ENCODE measurements at places on chromosomes 16 and 17. TPM values are rescaled to one million over a fixed set of nuclear protein-coding genes. Genes with fewer than 3 reads are reported as not detected.

The SHMT1 gene
- total RNA-seq, result 3.1 TPM

The IKZF3 gene
- total RNA-seq, result 47.5 TPM

The CD300LB gene
- total RNA-seq, result 44.3 TPM

The HLF gene
- total RNA-seq, result 1.7 TPM

The HIGD1B gene
- not detected for total RNA-seq

The WNT3 gene
- total RNA-seq, result 0.10 TPM

The RSKR gene
- total RNA-seq, result 4.9 TPM

The CCL8 gene
- not detected for total RNA-seq

The TPPP3 gene
- total RNA-seq, result 5.6 TPM

The ARHGAP44 gene
- total RNA-seq, result not detected

The KLHL10 gene
- not detected for total RNA-seq

The MPO gene
- total RNA-seq, result 0.42 TPM

The MRPL28 gene
- 19.9 TPM for total RNA-seq

The ZPBP2 gene
- total RNA-seq, result not detected

The CHP2 gene
- total RNA-seq, result 0.10 TPM

The GALK1 gene
- 8.8 TPM for total RNA-seq

The SBK1 gene
- total RNA-seq, result 3.7 TPM

The CACNA1G gene
- under 0.01 TPM for total RNA-seq

The KRT37 gene
- not detected for total RNA-seq

The COG7 gene
- 8.0 TPM for total RNA-seq

The TLCD2 gene
- total RNA-seq, result under 0.01 TPM

The PABPN1L gene
- total RNA-seq, result not detected

The FZD2 gene
- 0.84 TPM for total RNA-seq

The C17orf50 gene
- total RNA-seq, result not detected

The GABARAP gene
- total RNA-seq, result 396 TPM

The CEP131 gene
- 4.8 TPM for total RNA-seq

The KRT17 gene
- 0.42 TPM for total RNA-seq

The LPO gene
- total RNA-seq, result not detected

The OR1F1 gene
- total RNA-seq, result not detected

The MPV17L gene
- under 0.01 TPM for total RNA-seq

The CXCL16 gene
- total RNA-seq, result 32.6 TPM

The ODAD4 gene
- not detected for total RNA-seq

The PRR11 gene
- total RNA-seq, result 1.3 TPM

The CES4A gene
- total RNA-seq, result 5.6 TPM

All from mononuclear cell (primary cell).